Activated CD4-positive, alpha-beta T cell treated with anti-CD3 and anti-CD28 coated beads, Interleukin-2, amount 50 U/mL, for 48 hours (primary cell): ENCODE measurements at places on chromosomes 6 and 20.

DNA sequence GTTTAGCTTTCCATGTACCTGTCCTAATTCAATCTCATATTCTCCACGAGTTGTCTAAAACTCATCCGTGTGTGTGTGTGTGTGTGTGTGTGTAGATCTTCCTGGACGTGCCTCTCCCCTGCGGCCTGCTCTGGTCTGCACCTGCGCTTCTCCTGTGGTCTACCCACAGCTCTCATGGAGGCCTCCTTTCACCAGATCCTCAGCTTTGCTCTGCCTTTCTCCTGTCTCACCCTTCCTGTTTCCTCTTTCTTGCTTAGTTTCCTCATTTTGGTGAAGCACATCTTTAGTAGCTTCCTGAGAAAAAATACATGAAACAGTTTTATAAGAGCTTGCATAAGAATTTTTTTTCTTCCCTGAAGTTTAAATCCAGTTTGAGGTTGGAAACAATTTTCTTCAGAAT lies 18.1 kb downstream of the SLX4IP start:
- DNase-seq: no peak

GRCh38 chr6:106300020-106300780 lies 25.4 kb downstream of the ATG5 start:
- no peak for DNase-seq

- no peak for DNase-seq
These were observed 32.5 kb downstream of the PLCG1 start for GRCh38 chr20:41169791-41170351.

DNA sequence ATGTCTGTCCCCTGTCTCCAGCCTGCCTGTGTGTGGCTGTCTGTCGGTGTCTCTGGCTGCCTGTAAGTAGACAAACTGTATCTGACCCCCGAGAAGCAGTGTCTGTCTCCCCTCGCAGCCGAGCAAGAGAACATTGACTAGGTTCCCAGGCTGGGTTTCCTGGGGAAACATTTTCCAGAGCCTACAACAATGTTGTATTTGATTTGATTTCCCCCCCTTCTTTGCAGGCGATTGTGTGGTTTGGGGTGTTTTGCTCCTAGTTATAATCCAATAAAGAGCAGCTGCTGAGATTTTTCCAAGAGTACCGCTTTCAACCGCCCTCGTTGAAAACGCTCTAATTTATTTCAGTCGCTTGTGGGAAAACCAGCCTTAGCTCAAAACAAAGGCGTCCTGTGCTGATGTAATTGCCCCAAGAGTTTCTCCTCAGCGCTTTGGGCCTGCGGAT lies 92.6 kb downstream of the CDC5L start:
- DNase-seq: no peak

DNA sequence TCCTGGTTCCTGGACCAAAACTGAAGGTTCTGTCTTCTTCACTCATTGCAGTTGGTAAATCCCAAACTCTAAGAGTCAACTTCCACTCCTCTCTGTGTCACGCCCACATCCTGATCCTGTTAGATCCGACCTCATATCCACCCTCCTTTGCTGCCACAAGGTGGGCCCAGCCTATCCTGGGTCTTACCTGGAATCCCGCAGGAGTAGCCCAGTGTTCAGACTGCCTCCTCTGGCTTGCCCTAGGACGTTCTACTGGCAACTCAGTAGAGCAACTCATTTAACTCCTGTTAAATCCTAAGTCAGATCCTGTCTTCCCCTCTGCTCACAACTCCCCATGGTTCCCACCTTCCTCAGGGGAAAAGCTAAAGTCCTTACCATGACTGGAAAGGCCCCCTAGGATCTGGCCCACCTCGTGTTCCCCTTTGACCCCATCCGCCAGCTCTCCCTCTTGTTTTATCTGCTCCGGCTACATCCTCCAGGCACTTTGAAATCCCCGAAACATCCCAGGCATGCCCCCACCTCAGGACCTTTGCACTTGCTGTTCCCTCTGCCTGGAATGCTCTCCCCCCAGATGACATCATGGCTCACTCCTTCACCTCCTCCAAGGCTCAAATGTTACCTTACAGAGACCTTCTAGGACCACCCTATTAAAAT lies 43.9 kb downstream of the TFEB start:
- no peak for DNase-seq

- DNase-seq: no peak
These were observed 161.3 kb downstream of the THBS2 start for GRCh38 chr6:169092375-169092774.

- no peak for DNase-seq
These were observed 134.3 kb upstream of the B3GAT2 start for GRCh38 chr6:71091167-71091566.

DNA sequence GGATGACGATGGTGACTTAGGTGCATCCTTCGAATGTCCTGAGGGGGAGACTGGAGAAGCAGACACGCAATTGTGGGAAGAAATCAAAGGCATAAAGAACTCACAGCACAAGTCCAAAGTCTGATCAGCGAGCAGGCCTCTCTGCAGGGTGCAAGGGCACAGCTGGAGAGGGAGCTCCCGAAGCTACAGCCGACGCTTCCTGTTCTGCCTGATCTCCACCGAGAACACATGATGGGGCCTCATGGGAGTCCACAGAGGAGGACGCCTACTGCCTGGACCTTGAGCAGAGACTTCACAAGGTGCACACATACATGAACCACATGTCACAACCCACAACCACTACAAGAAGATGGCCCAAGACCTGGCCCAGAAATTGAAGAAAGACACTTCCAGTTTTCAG lies 51.4 kb downstream of the RIN2 start:
- no peak for DNase-seq

DNA sequence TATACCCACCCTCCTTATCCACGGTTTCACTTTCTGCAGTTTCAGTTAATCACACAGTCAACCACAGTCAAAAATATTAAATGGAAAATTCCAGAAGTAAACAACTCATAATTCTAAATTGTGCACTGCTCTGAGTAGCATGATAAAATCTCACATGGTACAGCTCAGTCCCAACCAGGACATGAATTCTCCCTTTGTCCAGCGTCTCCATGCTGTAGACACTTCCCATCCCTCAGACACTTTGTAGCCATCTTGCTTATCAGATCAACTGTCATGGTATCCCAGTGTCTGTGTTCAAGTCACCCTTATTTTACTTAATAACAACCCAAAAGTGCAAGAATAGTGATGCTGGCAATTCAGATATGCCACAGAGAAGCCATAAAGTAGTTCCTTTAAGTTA lies 94.7 kb downstream of the PDE10A start:
- no peak for DNase-seq
